NCI-H446 treated with DMSO at 0.1 percent for 48 hours (cell line): ENCODE measurements at places on chromosomes 7 and 10.

DNA sequence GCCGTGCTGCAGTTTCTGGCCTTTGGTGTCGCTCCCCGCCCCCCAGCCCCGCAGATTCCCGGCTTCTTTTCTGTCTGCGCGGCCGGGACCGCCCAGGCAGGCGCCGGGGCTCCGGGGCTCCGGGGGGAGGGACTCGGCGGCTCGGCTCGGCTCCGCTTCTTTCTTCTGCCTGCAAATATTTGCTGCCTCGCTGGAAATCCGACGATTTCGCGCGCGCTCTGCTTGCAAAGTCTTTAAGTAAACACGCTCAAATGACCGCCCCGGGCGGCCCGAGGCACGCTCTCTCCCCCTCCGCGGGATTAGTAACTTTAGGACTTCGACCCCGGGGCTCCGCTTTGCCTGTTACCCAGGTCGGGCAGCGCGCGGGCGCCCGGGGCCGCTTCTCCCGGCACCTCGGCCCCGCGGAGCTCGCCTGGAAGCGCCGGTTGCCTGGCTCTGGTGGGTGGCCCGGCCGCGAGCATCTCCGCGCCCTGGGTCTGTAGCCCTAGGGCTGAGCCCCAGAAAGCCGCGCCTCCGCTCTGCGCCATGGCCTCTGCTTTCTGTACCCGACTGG, 3.9 kb upstream of the GATA3 start:
- DNase-seq: no peak

- DNase-seq: no peak
These were observed 270.7 kb downstream of the PARD3 start for GRCh38 chr10:34544400-34544799.

GRCh38 chr10:43255634-43256431, 11.0 kb downstream of the RASGEF1A start:
- no peak for DNase-seq

GRCh38 chr7:121739465-121739864, 133.5 kb upstream of the PTPRZ1 start:
- no peak for DNase-seq

DNA sequence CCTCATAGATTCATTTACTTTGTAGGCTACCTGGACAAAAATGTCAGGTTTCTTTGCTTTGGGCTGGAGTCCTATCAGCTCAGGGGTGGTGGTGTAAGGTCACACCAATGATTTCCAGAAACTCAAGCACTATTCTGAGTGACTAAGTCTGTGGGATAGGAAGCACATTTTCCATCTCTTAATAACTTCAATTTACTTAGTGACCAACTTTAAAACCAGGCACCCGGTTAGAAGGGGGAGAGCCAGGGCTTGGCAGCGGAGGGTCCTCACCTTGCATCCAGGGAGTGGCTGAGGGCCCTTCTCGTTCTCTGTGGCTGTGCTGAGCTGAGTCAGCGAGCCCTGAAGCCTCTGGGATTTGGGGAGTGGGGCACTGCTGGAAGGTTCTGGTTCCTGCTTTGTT, 6.7 kb downstream of the CHST3 start:
- DNase-seq: no peak
